ENCODE measurements at places on chromosomes 6 and 20.

- peak; percentile 14 for DNase-seq
Observed at GRCh38 chr20:41232973-41233926, 84.3 kb downstream of the ZHX3 start.

- peak; percentile 15 for DNase-seq
Observed at GRCh38 chr6:118283766-118284165, 264.3 kb upstream of the PLN start.

DNA sequence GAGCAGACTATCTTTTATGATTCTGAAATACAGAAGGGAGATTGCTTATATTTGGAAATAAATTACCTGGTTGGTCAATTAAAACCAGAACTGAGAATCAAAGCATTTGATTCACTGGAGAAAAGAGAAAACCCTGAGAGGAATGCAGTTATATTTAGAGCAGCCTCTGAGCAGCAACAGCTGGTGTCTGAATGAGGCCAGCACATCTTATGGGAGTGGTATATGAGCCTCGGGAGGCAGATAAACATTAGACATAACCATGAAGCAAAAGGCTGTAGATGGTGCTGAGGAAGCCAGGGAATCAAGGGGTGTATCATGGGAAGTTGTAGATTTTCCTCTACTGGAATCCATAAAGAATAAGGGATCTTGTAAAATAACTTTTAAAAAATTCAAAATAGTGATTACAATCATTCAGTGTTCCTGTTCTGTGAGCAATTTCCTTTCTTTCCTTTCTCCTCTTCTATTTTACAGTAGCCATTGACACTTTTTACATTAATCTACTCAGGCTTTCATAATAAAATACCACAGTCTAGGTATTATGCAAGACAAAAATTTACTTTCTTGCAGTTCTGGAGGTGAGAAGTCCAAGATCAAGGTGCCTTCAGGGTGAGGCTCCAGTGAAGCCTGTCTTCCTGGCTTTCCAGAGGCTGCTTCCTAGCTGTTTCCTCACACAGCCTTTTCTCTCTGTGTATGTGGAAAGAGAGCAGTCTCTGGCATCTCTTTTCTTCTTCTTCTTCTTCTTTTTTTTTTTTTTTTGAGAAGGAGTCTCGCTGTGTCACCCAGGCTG, 32.8 kb upstream of the ENPP5 start:
- DNase-seq, result no peak

- no peak for DNase-seq
Observed at GRCh38 chr6:41723530-41724227, 11.7 kb downstream of the TFEB start.

DNA sequence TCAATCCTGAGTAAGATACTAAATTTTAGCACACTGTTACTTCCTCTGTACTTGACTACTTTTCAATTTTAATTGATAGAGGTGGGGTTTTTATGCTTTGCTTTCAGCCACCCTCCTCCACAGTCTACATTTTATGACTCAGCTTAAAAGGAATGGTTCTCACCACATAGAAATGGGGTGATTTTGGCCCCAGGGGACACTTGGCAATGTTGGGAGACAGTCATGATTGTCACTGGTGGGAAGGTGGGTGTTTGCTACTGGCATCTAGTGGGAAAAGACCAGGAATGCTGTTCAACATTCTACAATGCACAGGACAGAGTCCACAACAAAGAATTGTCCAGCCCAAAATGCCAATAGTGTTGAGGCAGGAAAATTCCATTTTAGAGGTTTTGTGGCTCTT, 71.3 kb downstream of the PCSK2 start:
- DNase-seq, result no peak

DNA sequence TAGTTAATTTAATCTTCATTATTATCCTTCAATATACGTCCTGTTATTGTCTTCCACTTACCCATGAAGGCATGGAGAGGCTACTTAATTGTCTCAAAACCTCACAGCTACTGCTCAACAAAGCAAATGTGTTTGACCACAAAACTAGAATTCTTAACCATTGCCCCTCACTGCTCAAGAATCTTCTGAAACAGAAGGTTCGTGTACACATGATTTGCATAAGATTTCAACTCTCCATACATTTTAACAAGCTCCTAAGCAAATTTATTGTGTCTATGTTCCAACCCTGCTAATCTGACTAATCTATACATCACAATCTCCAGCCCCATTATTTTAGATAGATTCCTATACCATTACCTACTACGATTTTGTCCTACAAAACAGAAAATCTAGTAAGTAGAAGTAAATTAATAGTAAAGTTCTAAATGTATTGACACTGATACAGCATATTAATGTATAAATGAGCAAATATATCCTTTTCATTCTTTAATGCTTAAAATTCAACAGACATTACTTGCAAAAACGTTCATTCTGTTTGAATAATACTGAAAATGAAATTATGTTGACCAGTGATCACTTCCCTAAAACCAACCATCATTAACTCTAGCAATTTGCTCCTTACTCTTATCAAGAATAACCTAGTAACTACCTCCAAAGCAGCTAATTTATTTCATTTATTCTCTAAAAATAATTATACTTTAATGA, 89.7 kb upstream of the RNF217 start:
- DNase-seq, result no peak

GRCh38 chr6:35061651-35062410, 79.3 kb downstream of the TCP11 start:
- no peak for DNase-seq

DNA sequence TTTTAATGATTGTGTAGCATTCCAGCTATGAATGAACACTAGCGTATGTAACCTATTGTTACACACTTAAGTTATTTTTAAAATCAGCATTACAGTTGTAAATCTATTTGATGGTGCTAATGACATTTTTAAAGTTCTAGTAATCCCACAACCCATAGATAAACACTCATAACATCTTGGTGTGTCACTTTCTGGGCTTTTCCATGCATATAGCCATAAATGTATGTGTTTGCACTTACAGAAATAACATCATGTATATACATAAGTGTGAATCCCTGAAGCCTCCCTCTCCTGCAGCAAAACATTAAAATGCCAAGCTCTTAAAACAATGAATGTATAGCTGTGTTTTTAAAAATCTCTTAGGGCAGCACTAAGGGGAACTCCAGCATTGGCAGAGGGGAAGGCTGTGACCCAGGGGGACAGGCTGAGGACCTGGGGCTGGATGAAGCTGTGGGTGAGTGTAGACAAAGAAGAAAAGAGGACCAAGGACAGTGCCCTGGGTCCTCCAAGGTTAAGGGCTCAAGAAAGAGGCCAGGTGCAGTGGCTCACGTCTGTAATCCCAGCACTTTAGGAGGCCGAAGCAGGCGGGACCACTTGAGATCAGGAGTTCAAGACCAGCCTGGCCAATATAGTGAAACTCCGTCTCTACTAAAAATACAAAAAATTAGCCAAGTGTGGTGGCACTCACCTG, 929 bp upstream of the CENPB start:
- no peak for DNase-seq

- no peak for DNase-seq
Observed at GRCh38 chr6:14665827-14666724, 548.5 kb downstream of the CD83 start.
